Stimulated activated CD8-positive, alpha-beta memory T cell treated with anti-CD3 and anti-CD28 coated beads, Interleukin-7, amount 100 ng/mL, for 1 hour (primary cell): ENCODE measurements at places on chromosomes 12 and 14.

GRCh38 chr12:69321351-69321750 is 26.8 kb upstream of the LYZ start:
- DNase-seq: no peak

- DNase-seq: no peak
Measured at GRCh38 chr12:95723693-95724384, 66.7 kb downstream of the NTN4 start.

DNA sequence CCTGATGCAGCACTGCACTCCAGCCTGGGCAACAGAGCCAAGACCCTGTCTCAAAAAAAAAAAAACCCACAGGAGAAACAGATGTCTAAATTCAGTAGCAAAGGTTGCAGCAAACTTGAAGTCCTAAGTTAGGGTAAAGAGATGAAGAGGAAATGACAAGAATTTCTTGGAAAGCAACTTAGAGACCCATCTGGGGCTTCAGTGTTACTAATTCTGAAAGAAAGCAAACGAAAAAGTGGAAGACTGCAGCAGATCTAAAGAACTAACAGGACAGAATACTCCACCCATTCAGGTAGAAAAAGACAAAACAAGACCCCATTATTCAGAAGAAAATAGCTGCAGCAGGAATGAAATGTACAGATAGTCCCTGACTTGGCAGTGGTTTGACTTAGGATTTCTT is 31.9 kb downstream of the RESF1 start:
- DNase-seq: no peak

DNA sequence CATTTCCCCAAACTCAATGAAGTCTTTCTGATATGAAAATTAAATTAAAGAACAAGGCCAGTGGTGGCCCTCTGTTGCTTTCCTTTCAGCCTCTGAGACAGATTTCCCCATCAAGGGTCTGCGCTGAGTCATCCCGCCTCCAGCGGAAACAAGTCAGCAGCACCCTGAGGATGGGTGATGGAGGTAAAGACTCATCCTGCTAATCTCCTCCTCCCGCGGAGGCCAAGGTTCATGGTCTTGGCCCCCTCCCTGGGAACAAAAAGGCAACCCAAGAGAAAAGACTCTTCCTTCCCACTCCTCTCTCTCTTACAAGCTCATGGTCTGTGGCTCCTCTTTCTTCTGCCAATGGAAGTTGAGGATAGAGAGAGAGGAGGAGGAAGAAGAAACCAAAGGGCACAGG is 9.0 kb upstream of the NUMB start:
- DNase-seq: no peak

- no peak for DNase-seq
Measured at GRCh38 chr14:97162621-97163020, 365.4 kb downstream of the VRK1 start.

- DNase-seq: no peak
Measured at GRCh38 chr12:102399653-102400052, 80.7 kb downstream of the IGF1 start.

DNA sequence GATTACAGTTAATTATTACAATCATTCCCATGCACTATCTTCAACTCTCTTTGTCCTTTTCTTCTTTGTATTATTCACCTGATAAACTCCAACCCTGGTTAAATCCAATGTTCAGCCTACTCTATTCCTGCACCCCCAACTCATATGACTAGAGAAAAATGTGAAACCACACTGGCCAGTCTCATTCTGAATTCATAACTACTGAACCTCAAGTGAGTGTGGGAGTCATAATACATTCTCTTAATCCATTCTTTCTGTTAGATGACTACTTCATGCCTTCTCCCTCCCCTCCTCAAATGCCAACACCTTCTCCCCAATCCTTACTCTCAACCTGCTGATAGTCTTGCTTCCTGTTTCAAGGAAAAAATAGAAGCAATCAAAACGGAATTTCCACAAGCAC is 22.3 kb upstream of the ITPR2 start:
- no peak for DNase-seq

DNA sequence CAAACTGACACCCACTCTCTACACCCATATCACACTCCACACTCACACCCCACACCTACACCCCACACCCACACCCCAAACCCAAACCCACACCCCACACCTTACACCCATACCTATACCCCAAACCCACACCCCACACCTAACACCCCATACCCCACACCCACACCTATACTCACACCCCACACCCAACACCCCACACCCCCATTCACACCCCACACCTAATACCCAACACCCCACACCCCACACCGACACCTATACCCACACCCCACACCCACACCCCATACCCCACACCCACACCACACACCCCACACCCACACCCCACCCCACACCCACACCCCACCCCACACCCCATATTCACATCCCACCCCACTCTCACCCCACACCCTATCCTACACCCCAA is 38.5 kb downstream of the TMEM120B start:
- no peak for DNase-seq

DNA sequence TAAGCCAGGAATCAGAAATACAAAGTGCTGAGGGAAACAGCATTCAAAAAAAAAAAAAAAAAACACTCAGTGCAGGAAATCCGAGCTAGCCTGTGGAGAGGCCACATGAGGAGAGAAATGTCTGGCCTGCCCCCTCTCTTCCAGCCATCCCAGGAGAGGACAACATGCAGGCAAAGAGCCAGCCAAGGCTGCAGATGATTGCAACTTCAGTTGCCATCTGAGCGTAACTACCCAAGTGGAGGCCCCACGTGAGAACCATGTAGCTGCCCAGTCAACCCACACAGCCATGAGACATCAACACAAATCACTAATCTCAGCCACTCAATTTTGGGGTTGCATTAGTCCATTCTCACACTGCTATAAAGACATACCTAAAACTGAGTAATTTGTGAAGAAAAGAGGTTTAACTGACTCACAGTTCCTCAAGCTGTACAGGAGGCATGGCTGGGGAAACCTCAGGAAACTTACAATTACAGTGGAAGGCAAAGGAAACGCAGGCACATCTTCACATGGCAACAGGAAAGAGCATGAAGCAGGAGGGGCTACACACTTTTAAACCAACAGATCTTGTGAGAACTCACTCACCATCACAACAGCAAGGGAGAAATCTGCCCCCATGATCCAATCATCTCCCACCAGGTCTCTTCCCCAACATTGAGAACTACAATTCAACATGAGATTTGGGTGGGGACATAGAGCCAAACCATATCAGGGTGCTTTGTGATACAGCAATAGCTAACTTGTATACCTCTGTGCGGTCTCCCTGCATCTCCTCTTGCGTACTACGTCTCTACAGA is 161.1 kb downstream of the PIWIL1 start:
- DNase-seq: no peak

GRCh38 chr14:34872822-34873588 is 2.2 kb downstream of the BAZ1A start:
- no peak for DNase-seq

GRCh38 chr14:57632649-57633048 is 139.0 kb upstream of the CCDC198 start:
- no peak for DNase-seq

DNA sequence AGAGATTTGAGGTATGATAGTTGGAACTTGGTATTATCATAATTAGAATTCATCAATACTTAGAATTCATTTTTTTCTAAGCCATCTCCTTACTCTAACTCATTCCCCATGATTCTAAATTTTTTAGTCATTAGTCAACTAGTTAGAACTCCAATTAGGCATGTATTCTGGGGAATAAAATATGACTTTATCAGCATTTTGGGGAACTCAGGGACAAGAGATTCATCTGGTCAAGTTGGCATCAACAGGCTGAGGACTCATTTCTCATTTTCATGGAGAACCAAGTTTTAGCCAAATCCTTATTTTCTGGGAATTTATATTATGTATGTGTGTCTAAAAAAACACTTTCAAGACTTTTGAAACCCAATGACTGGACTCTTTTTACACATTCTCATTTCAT is 29.2 kb downstream of the DIP2B start:
- DNase-seq: no peak
